ENCODE measurements at places on chromosomes 2 and 18.

GRCh38 chr2:215071676-215072075 lies 66.8 kb downstream of the ABCA12 start:
- DNase-seq, result no peak

DNA sequence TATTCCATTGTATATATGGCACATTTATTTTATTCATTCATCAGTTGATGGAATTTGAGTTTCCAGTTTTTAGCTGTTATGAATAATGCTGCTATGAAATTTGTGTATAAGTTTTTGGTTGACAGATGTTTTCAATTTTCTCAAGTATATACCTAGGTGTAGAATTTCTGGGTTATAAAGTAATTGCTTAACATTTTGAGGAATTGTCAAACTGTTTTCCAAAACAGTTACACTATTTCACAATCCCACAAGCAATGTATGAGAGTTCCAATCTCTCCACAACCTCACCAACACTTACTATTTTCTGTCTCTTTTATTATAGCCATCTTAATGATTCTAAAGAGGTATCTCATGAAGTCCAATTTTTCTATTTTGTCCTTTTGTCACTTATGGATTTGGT lies 12.5 kb upstream of the WDSUB1 start:
- DNase-seq, result no peak

DNA sequence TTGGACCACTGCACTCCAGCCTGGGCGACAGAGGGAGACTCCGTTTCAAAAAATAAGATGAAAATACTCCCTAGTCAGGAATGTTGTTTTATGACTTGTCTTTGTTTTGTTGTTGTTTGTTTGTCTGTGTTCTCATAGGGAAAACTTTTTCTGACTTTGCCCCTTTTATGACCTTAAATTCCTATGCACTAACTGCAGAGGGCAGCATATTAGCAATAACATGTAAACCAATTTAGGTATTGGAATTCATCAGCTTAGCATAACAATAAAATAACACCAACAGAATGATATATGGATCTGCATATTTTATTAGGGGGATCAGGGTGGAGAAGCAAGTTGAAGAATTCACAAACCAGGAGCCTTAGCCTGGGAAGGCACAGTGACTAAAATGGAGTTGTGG lies 631.5 kb downstream of the SUCLG1 start:
- DNase-seq, result no peak

DNA sequence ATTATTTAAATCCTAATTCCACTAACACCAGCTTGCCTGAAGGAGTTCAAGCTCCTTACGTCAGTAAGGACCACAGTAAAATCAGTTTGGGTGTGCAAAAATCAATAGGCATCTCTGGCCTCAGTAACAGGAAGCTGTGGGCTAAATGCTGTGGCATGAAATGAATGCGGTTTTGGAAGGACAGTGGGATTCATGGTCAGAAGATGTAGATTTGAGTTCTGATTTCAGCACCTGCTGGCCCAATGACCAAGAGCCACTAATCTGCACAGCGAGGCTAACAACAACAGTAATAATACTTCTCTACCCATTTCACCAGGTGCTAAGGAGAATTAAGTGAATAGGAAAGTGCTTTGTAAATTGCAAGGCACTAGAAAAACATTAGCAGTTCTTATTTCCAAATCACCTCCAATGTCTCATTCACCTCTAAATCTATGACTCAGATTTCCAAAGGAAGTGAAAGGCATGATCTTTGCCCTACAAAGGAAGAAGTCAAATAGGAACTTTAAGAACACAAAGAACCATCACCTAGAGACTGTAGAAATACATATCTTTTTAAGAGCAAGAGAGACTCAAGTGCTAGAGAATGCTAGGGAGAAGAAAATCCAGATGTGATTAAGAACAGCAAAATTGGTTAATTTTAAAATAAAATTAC lies 172.6 kb downstream of the ANKRD44 start:
- no peak for DNase-seq

- DNase-seq, result no peak
Measured at GRCh38 chr2:179243046-179243445, 21.6 kb downstream of the SESTD1 start.

DNA sequence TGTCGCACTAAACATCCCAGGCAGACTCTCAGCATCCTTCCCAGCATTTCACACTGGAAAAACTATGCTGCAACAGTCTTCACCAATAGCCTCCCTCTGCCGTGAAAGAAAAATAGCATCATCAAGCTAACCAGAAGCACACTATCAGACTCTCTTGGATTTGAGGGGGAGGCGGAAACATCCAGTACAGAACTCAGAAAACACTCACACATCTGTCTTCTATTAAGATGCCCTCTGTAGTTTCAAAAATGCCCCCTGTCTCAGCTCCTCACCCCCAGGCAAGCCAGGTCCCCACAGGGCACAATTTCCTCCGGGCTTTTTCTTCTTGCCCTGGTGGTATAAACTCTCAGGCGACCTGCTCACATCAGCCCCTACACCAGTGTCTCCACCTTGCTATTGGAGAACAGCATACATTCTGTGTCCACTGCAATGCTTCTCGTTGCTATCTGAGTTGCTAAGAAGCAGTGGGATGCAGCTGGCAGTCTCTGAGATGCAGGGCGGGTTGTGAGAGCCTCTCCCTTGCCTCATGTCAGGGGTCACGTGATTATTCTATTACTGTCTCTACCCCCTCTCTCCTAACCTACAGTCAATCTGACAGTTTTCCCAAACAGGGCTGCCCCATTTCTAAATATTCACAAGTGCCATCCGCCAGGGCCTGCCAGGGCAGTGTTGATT lies 189.9 kb downstream of the INO80D start:
- no peak for DNase-seq

- DNase-seq, result no peak
Measured at GRCh38 chr2:241764275-241765241, 12.1 kb upstream of the GAL3ST2 start.

DNA sequence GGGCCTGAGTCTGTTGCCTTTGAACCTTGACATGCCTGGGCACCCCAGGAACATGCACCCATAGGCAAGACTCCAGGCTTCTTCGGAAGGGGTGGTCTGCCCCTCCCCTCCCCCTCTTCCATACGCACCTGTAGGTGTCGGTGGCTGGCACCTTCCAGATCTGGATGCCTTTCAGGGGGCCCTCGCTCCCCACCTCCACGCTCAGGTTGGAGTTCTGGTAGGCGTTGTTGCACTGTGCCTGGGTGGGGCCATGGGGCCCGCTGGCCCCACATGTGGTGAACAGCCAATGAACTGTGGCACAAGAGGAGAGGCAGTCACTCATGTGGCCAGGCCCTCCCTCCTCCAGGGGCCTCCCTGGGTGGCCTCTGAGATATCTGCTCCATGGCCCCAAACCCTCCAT lies 135.8 kb downstream of the CLIP4 start:
- DNase-seq, result no peak

GRCh38 chr2:21102356-21102755 lies 21.4 kb upstream of the TDRD15 start:
- DNase-seq, result no peak

DNA sequence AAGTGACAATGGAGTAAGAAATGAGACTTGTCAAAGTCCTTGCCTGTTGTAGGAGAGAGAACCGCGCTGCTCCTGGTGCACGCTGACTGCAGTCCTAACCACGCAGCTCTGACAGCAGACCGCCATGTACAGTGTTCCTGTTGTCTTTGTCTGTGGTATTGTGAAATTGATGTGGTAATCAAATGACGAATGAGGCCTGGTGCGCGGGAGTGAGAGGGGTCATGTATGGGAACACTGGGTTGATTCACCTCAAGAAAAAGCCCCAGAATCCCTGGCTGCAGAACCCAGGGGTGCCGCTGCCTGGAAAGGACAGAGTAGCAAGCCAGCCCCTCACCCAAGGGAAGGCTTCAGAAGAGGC lies 64.0 kb downstream of the INPP4A start:
- no peak for DNase-seq

- no peak for DNase-seq
Measured at GRCh38 chr2:20423847-20424246, 23.0 kb upstream of the RHOB start.

GRCh38 chr2:27792759-27793158 lies 21.2 kb downstream of the MRPL33 start:
- no peak for DNase-seq

DNA sequence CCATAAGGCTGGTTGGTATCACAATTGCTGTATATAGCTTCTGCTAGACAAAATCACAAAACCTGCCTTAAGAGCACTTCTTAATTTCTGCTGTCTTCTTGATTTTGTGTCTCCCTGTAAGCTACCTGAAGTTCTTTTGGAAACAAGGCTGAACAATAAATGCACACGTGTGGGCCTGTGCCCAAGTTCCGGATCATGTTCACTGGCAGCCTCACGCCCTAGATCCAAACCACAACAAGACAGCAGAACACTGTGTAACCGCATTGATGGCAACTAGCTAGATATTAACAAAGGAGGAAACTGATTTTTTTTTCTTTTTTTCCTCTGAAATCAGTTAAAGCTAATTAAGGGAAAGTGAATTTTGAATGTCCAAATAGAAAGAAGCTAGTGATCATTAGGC lies 81.5 kb upstream of the LYPD6B start:
- DNase-seq, result no peak

- no peak for DNase-seq
Measured at GRCh38 chr2:74812787-74813590, 20.9 kb upstream of the HK2 start.

Data from AG08396 (cell line).